ENCODE measurements at places on chromosomes 12 and 14.

DNA sequence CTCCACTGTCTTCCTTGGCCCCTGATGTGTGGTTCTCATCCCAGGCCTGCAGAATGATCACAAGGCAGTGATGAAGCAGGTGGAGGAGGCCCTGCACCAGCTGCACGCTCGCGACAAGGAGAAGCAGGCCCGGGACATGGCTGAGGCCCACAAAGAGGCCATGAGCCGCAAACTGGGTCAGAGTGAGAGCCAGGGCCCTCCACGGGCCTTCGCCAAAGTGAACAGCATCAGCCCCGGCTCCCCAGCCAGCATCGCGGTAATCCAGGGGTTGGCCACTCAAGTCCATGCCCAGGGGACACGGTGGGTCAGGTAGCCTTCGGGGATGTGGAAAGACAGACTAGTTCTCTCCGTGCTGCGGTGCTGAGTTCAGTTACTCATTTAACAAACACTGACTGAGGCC is 11.0 kb downstream of the PSMD9 start:
- DNase-seq = no peak

GRCh38 chr12:76337583-76337982 is 10.6 kb downstream of the BBS10 start:
- DNase-seq = no peak

- no peak for DNase-seq
Measured at GRCh38 chr12:26406813-26407212, 211.4 kb downstream of the SSPN start.

DNA sequence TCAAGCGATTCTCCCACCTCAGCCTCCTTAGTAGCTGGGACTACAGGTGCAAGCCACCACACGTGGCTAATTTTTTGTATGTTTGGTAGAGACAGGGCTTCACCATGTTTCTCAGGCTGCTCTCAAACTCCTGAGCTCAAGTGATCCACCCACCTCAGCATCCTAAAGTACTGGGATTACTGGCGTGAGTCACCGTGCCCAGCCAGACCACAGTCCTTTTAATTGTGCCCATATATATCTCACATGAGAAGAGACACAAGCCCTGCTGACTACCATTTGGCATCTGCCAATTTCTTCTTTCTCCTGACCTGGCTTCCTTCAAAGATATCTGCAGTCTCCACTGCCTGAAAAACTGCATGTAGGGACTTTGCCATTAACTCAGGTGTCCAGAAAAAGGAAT is 142.5 kb downstream of the DPY19L2 start:
- DNase-seq = no peak

- no peak for DNase-seq
Measured at GRCh38 chr14:104283197-104284106, 145.1 kb downstream of the KIF26A start.

Measured in CD8-positive, alpha-beta T cell (primary cell).